HEK293T (cell line): ENCODE measurements at places on chromosomes 6 and 20.

GRCh38 chr6:142384519-142385254 is 82.9 kb downstream of the ADGRG6 start:
- DNase-seq: no peak

DNA sequence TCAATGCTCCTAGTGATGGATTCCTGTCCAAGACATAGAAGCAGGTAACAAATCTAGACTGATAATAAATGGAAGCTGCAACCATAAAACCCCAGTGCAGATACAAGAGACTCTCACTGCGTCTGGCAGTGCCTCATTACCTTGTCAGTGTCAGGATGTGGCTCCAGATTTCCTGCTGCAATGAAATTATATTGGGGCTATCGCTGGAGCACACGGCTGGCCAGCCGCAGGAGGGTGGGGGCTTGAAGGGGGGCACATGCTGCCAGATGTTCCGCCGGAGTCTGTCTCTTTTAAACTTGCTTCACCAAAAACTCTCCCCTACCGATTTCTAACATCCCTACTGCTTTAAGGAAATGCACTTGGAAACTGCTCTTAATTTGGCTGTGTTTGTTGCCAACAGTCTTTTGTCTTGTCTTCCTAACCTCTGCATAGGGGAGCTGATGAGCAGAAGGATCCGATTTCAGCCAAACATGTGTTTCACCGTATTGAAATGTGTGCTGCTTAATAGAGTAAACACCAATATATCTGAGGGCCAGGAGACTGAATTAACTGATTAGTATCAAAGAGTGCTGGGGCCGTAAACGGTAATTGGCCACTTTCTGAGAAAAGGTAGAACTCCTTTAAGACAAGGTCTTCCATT is 102.2 kb upstream of the EXOC2 start:
- DNase-seq: no peak

DNA sequence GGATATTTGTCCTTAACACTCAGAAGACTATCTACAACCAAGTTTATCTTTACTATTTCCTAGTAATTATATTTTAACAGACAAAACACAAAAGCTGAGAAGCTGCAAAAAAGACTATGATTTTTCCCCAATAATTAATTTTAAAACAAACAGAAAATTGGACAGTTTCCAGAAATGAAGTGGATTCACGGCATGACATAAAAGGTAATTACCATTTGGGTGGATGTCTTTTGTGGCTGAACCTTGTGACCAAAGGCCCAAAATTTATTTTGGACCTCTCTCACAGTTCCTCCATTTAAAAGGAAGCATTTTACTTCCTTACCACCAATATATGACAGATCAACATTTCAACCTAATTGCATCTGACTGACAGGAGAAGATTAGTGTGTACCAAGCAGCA is 90.2 kb downstream of the GMDS start:
- DNase-seq: no peak

- no peak for DNase-seq
Measured at GRCh38 chr6:135129136-135129856, 51.8 kb upstream of the MYB start.

GRCh38 chr20:59411589-59411988 is 111.2 kb downstream of the EDN3 start:
- DNase-seq: no peak

DNA sequence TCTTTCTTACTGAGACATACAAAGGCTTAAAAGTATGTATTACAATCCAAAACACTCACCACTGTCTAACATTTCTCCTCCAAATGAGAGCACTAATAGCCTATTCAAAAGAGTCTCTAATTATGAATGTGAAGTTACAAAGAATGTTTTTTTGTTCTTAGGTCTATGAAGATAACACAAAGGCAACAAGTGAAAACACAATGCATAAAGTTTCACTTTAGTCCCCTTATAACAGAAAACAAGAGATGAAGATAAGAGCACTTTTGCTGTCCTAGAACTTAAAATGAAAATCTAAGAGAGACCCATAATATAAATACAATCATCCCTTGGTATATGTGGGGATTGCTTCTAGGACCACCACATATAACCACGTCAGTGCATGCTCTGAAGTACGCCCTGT is 25.6 kb downstream of the ITCH start:
- no peak for DNase-seq

DNA sequence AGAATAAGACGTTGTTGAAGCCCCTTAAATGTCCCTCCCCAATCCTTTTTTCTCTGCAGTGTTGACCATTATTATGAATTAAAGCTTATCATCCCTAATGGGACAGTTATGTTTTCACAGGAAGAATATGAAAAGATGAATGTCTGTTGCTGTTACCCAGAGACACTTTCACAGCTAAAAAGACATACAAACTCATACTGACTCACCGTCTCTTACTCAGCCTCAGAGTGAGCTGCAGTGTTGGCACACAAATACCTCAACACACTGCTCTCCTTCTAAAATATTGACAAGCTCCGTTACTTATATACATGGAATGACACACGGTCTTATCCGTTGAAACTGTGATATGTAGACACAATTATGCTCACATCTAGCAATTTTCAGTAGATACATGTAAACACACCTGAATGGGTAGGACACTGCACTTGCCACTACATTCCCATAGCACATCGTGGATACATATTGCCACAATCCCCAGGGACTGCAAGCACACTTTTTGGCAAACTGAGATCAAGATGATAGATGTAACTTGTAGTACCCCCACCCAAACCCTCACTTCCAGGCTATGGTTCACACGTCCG is 9.6 kb upstream of the SAPCD1 start:
- no peak for DNase-seq

DNA sequence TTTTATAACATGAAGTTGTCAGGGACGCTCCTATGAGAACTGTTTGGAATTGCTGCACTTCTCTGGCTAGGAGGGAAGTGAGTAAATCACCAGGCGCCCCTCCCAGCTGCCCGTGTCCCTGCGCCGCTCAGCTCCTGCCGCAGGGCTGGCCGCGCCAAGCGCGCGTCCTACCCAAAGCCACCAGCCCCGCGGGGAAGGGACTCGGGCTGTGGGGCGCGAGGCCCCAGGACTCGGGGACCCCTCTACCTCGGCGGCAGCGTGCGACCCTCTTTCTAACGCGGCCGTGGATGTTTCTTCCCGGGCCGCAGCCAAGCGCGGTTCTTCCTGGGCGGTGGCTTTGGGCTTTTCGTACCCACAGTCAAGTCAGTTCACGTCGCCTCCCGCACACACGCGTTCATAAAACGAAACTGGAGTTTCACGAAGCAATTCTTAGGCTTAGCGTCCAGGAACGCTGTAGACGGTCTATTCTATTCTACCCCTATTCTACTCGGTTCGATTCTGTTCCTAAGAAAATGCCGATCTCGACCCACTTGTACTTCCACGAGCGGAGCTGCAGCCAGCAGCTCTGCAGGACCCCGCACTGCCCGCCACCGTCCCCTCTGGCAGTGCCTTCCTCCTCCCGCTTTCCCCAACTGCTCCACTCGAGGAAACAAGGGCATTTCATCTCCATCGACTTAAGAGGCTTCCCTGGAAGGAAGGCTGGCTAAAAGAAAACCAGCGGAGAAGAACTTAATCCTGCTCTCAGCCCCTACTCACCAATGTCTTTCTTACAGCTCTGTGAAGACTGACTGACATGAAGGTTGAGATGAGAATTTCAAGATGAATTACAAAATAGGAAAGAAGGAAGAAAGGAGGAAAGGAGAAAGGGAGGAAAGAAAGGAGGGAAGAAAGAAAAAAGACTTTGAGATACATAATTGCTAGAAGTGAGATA is 15.4 kb downstream of the FOXC1 start:
- no peak for DNase-seq

DNA sequence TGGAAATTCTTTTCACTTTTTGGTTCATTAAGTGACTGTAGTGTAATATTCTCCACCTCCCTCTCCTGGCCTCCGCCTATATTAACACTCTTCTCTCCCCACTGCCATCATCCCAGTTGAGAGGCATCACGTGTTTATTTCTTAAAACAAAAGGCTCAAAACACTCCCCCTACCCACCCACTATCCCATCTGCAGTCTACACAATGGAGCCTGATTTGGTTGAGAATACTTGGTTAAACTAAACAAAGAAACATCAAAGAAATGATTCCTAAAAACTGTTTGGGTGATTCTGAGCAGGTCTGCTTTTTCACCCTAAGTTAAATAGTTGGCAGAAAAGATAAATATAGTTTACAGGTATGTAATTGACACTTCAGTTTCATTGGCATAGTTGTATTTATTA is 5.9 kb downstream of the TFAP2B start:
- no peak for DNase-seq

- DNase-seq: no peak
Measured at GRCh38 chr6:26328265-26328844, 36.6 kb upstream of the BTN3A2 start.
